ENCODE measurements at places on chromosomes 3 and 15.

DNA sequence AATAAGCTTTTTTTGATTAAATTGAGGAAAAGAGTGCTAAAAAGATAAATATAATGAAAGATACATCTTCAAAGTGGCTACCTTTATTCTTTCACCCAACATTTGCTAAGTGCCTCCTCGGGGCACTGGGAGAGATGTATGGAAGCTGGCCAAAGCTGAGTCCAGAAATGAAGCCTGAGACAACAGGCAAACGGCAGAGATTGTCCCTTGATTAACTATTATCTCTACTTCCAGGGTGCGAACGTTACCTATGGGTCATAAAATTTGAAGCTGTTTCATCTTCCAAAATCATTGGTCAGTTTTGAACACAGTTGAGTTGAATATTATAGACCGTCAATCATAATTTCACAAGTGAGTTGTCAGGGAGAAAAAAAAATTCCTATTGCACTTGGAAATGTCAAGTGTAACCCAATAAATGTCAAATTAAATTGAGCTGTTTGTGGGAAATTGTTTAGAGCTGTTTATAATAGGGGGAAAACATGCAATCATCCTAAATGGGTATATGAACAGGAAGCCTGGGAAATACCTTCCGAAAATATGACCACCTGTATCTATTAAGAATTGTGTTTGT, 73.9 kb downstream of the SUCLG2 start:
- no peak for DNase-seq

- DNase-seq, result no peak
Observed at GRCh38 chr15:90099868-90100831, 2.1 kb downstream of the IDH2 start.

- DNase-seq, result no peak
Observed at GRCh38 chr3:47865192-47865591, 62.3 kb downstream of the DHX30 start.

DNA sequence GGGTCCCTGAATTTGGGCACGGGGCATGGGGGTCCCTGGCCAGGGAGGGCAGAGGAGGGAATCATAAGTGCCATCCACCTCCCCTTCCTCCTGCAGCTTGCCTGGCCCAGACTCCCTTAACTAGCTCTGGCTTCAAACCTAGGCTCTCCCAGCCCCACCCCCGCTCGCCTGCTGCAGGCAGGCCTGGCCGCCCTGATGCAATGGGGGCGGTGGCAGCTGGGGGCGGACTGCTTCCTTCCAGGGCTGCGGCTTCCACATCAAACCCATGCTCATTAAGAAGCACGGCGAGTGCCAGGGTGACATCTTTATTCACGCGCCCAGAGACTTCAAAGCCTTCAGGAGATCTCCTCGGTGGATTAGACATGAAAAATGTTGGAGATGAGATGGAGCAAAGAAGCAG, 123.1 kb downstream of the TPRA1 start:
- no peak for DNase-seq

- no peak for DNase-seq
Observed at GRCh38 chr3:39108200-39108710, 775 bp downstream of the TTC21A start.

Measured in HTR-8/SVneo (cell line).